ENCODE measurements at places on chromosomes 3 and 15.

GRCh38 chr15:69805248-69805953 is 292.3 kb downstream of the TLE3 start:
- DNase-seq: peak; percentile 52
- H3K27ac ChIP-seq: no peak overlapping the region
- H3K36me3 ChIP-seq: no peaks in the 10 kb centered on the region
- no peaks in the 10 kb centered on the region for H3K4me1 ChIP-seq
- H3K27me3 ChIP-seq: no peaks in the 10 kb centered on the region
- H3K4me3 ChIP-seq: no peak overlapping the region

- H3K4me1 ChIP-seq: no peaks in the 10 kb centered on the region
- no peaks in the 10 kb centered on the region for H3K36me3 ChIP-seq
- DNase-seq: no peak
- H3K4me3 ChIP-seq: no peak overlapping the region
These were observed 56.9 kb downstream of the ABHD5 start for GRCh38 chr3:43747641-43748040.

GRCh38 chr15:22974745-22975144 is 5.4 kb downstream of the CYFIP1 start:
- H3K27me3 ChIP-seq: no peaks in the 10 kb centered on the region
- H3K36me3 ChIP-seq: no peaks in the 10 kb centered on the region
- no peak overlapping the region for H3K27ac ChIP-seq
- peaks cover 6% of the 10 kb centered on the region for H3K4me1 ChIP-seq

GRCh38 chr15:99408236-99409096 is 157.2 kb downstream of the LRRC28 start:
- no peaks in the 10 kb centered on the region for H3K36me3 ChIP-seq
- H3K4me1 ChIP-seq: no peaks in the 10 kb centered on the region
- DNase-seq: no peak
- H3K27ac ChIP-seq: no peak overlapping the region

- H3K27ac ChIP-seq: no peak overlapping the region
- H3K4me1 ChIP-seq: no peaks in the 10 kb centered on the region
- H3K4me3 ChIP-seq: no peak overlapping the region
- no peaks in the 10 kb centered on the region for H3K27me3 ChIP-seq
These were observed 149.8 kb upstream of the KCNMB2 start for GRCh38 chr3:178386401-178386800.
